NCI-H2081 (cell line): ENCODE measurements at places on chromosomes 4 and X.
A peak's percentile ranks its signal among the peaks of the same experiment; 100 is the strongest.

DNA sequence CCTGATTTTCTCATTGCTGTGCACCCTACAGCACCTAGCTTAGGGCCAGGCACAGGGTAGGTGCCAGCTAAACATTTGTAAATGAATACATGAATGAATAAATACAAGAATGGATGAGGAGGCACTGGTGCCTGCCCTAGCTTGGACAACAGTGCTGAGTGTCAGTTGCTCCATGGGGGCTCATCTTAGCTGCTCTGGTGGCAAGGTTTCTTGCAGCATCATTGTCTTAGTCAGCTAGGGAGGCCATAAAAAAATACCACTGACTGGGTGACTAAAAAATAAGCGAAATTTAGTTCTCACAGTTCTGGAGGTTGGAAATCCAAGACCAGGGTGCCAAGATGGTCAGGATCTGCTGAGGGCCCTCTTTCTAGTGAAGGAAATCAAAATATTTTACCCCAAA lies 31.2 kb downstream of the TMEM31 start:
- no peak for DNase-seq

DNA sequence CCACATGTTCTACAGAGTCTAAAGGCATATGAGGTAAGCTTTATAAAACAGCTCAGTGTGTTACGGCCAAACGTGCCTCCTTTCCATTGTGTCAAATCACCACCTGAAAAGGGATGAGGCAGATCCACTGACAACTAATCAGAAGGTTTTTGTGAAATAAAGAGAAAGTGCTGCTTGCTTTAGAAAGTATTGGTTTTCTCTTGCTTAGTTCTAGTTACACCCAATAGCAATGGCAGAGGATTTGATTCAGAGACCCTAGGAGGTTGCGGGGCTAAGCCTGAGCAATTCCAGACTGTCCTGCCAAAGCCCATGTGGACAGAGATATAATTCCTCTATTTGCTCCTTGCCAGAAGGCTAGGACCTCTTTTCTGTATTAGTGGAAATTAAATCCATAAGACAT lies 125.5 kb downstream of the SPRY1 start:
- DNase-seq: no peak

- no peak for DNase-seq
These were observed 261.2 kb upstream of the NDST4 start for GRCh38 chr4:115374621-115375020.

GRCh38 chr4:2860391-2861348 lies 17.0 kb downstream of the ADD1 start:
- DNase-seq: no peak

GRCh38 chr4:13329963-13330362 lies 154.2 kb downstream of the RAB28 start:
- peak; percentile 29 for DNase-seq

- peak; percentile 17 for DNase-seq
These were observed 47.0 kb upstream of the SCOC start for GRCh38 chr4:140326395-140326993.

DNA sequence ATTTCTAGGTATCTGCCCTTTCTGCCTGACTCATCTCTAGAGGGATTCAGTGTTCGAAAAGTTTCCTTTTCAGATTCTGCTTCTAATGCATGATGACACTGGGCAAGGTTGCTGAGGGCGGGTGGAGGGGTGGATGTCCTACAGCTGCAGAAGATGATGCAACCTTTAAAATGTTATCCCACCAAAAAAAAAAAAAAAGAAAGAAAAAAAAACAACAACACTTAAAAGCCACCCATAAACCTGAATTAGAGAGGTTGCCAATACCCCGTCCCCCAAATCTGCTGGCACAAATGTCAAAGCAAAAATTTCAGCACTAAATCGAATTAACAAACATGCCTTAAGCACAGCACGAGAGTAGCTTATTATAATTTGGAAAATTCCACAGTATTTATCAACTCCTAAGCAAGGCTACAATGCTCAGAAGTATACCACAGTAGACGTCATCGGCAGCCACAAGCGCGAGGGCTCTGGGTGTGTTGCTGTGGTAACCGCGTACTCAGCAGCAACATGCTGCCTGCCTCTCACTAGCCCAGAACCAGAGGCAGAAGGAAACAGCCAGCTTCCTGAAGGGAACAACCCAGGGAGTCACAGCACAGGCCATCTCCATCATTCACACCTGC lies 167.5 kb upstream of the MAP3K15 start:
- no peak for DNase-seq

- DNase-seq: no peak
These were observed 113.5 kb downstream of the VSIG4 start for GRCh38 chrX:65926095-65927019.

GRCh38 chrX:106170318-106170717 lies 2.2 kb downstream of the PWWP3B start:
- DNase-seq: peak; percentile 19

- DNase-seq: peak; percentile 47
These were observed 797 bp downstream of the TXLNG start for GRCh38 chrX:16786791-16787735.

DNA sequence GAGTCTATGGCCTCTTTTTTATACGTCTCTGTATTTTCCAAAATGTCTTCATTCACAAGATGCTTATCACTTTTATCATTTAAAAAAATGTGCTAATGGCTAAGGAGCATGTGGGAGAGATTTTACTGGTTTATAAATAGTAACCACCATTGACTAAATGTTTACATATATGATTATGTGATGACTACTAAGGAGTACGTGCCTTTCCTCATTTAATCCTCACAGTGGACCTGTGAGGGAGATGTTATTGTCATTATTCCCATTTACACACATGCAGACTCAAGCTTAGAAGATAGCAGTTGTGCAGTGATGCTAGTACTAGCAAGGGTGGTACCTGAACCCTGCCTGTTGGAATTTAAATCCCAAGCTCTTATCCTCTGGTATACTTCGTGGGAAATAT lies 2.4 kb downstream of the SRD5A3 start:
- peak; percentile 13 for DNase-seq
